CD4-positive, alpha-beta T cell treated with Interleukin-4 for 1 hour (primary cell): ENCODE measurements at places on chromosomes 16 and 17.
A peak's percentile ranks its signal among the peaks of the same experiment; 100 is the strongest.

- peak; percentile 68 for DNase-seq
Measured at GRCh38 chr16:23836404-23837311, 875 bp downstream of the PRKCB start.

- DNase-seq = no peak
Measured at GRCh38 chr16:25716186-25716585, 24.4 kb downstream of the HS3ST4 start.

GRCh38 chr17:37048811-37049210 is 100.1 kb downstream of the AATF start:
- DNase-seq = no peak

- DNase-seq = no peak
Measured at GRCh38 chr16:78004517-78004916, 17.8 kb upstream of the CLEC3A start.

DNA sequence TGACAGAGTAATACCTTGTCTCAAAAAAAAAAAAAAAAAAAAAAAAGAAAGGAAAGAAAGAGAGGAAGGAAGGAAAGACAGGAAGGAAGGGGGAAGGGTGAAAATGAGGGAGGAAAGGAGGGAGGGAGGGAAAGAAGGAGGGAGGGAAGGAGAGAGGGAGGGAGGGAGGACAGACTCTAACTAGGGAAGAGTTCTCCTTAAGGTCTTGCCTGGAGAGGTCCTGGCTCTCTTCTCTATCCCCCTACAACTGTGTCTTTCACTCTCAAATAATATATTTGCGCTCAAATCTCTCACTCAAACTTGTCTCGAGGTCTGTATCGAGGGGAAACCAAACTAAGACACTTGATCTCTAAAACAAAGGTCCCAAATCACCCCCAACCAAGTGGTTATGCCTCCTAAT is 35.6 kb downstream of the WDR59 start:
- DNase-seq = no peak

DNA sequence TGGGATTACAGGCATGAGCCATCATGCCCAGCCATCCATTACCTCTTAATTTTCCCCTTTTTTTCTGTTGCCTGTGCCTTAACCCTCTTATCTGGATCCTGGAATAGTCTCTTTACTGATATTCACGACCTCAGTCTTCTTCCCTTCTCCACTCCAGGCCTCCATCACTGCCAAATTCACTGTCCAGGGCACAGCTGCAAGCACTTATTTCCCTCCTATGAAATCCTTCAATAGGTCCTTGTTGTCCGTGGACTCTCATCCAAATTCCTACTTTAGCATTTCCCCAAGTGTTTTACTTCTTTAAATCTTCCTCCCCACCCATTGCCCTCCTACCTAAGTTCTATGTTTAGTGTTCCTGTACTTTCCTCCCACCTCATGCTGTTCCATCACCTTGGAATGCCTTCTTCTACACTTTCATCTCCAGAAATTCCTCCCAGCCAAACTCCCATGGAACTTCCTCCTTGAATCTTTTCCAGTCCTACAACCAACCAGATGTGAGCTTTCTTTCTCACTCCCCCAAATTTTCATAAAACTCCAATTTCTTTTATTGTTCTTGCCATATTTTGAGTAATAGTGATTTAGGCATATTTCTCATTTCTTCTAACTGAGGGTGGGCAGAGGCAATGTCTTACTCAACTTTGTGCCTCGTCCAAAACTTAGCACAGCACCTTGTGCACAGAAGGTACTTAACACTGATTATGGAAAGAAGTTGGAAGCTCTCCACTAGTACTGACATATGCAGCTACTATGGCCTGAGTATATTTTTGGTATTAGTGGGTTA is 35.3 kb downstream of the FAM20A start:
- DNase-seq = no peak

DNA sequence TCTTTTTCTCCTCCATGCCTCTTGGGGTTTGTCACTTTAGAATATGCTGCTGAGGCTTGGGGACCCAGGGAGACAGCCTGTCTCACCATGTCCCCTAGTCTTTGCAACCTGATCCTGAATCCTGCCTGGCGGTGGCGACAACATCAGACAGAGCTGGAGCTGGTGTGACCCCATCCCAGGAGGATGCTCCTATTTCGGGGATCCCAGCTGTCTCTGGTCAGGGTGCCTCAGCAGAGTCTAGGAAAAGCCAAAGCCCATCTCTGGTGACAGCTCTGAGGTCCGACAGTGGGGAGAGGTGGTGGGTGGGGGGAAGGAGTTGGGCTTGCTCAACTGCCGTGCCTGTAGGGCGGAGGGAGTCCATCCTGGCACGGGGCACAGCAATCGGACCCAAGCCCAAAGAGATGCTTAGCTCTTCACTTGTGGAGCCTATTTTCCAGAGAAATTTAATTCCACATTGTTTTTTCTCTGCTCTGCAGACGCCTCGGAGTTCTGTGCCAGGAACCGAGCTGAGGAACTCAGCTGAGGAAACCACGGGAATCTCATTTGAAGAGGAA is 10.3 kb upstream of the TNS4 start:
- no peak for DNase-seq

DNA sequence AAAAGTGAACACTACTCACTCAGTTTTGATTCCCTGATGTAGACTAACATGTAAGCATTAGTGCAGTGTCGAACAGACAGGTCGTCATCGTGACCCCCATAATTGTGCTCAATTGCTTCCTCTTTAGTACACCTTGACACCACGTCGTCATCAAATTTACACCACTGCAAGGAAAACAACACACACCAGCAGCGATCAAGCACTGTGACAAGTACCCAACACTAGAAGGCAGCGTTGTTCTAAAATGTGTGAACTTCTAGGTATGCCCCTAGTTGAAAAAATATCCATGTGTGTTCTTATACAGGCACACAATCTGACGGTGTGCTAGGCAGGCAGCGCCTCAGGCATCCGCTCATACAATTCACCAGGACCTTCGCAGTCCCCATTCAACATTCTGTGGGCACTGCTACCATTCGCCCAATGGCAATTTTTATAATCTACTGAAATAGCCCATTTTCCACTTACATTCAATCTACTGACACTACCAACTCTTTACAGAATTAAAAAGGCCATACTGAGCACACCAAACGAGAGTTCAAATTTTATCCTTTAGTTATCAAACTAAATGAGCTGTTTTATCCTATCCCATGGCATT is 23.1 kb downstream of the LITAFD start:
- DNase-seq = peak; percentile 38

DNA sequence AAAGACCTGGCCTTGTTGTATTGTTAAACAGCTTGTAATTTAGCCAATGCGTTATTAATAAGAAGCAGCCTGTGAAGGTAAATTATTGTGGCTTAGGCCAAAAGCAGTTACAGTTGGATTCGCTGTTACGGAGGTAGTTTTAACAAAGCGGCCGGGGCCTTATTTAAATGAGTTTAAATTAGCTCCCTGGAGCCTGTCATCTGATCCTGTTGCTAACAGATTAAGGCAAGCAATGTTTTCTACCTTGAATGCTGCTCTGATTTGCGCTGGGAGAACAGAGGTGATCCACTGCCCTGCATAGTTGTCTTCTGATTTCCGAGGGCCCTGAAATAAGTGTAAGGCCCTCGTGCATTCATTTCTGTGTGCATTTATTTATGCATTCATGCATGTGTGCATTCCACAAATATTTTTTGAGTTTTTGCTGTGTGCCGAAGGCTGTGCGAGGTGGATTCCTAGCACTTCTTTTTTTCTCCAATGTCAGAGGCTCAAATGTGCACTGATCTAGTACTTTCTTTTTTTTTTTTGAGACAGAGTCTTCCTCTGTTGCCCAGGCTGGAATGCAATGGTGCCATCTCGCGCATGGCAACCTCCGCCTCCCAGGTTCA is 10.9 kb downstream of the SEC14L5 start:
- no peak for DNase-seq

DNA sequence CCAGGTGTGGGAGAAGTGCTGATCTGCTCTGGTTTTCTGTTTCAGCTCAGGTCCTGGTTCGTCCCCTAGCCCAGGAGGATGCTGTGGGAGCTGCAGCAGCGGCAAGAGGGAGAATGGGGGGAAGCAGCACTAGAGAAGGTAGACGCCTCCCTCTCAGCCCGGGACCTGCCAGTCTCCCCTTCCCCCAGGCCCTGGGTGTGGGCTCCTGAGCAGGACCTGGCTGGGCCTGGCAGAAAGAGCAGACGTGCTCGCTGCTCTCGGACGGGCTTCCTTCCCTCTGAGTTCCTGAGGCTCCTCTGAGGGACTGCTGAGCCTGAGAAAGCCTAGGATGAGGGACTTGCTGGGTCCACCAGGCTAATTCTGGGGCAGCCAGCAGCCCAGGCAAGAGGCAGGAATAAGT is 3.1 kb downstream of the PRCD start:
- DNase-seq = no peak

DNA sequence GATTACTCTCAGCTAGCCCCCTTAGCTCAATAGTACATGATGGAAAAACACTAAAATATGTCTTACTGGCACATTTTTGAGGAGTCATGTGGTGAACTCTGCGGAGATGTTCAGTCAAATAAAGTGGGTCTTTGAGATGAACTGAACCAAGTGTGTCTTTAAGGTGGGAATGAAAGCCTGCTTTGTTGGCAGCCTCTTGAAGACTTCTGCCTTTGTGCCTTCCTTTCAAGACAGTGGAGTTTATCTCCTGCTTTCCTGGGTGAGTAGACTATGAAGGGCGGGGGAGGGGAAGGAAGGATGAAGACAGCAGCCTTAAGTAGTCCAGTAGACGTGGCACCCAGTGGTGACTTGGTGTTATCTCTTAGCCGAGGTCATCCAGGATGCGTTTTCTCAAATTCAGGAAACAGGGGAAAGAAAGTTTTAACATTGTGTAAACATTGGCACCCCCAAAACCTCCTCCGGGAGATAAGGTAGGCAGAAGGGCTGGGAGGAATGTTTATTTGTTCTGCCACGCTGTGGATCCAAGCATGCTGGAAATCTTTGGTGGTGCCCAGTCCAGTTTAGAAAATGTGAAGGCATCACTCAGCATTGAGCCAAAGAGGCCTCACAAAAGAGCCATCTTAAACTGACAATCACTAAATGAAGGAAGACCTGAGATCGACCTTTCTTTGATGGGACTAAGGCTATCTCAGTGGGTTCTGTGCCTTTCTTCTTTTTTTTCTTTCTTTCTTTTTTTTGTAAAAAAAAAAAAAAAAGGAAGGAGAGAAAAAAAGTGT is 220.6 kb downstream of the FTO start:
- no peak for DNase-seq

- no peak for DNase-seq
Measured at GRCh38 chr16:988471-989353, 7.1 kb downstream of the SOX8 start.

DNA sequence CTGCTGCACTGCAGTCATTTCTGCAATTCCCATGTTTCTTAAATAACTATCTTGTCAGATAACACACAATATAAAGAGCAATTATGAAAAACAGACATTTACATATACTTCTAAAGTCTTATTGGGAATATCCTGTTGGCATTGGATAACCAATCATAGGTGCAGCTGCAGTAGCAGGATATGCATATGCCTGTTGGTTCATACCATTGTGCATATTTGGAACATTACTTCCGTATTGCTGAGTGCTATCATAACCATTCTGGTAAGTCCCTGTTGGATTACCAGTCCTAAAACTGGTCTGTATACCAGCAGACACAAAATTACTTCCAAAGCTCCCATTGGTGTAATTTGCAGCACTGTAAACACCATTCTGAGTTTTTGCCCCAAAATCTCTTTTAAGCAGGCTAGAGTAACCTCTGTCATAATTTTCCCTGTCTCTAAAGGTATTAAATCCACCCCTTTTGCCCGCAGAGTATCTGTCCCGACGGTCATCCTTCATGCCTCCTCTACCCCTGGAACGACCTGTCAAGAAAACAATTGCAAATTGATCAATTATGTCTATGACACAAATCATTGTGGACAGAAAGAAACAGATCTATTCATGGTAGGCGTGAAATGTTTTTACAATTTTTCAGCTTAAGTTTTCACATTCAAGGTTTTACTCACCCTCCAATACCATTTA is 3.1 kb upstream of the POLG2 start:
- peak; percentile 28 for DNase-seq

- peak; percentile 45 for DNase-seq
Measured at GRCh38 chr17:31068291-31068690, 26.5 kb upstream of the NF1 start.

- DNase-seq = no peak
Measured at GRCh38 chr17:83132251-83133081, 53.1 kb downstream of the METRNL start.

GRCh38 chr17:79242393-79242792 is 167.8 kb downstream of the ENGASE start:
- no peak for DNase-seq

- DNase-seq = peak; percentile 90
Measured at GRCh38 chr16:1929578-1930337, 11.5 kb upstream of the HS3ST6 start.

- no peak for DNase-seq
Measured at GRCh38 chr16:47979164-47979520, 176.7 kb downstream of the ABCC12 start.

DNA sequence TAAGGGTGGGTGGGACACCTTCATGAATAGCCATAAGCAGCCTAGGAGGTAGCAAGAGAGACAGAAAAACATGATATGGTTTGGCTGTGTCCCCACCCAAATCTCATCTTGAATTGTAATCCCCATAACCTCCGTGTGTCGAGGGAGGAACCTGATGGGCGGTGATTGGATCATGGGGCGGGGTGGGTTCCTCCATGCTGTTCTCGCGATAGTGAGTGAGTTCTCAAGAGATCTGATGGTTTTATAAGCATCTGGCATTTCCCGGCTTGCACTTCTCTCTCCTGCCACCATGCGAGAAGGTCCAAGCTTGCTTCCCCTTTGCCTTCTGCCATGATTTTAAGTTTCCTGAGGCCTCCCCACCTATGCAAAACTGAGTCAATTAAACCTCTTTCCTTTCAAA is 259.1 kb upstream of the ERCC4 start:
- no peak for DNase-seq

DNA sequence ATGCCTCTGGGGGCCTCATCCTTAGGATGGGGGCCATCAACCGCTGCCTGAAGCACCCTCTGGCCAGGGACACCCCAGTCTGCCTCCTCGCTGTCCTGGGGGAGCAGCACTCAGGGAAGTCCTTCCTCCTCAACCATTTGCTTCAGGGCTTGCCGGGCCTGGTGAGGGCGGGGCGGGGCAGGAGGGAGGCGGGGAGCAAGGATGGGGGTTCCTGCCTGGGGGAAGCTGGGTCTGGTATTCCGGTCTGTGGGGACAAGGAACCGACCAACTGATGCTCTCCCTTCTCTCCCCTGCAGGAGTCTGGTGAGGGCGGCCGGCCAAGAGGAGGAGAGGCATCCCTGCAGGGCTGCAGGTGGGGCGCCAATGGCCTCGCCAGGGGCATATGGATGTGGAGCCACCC is 2.0 kb downstream of the RNF112 start:
- DNase-seq = no peak

GRCh38 chr17:28331891-28332420 is 3.3 kb downstream of the IFT20 start:
- no peak for DNase-seq
